ENCODE measurements at places on chromosomes 3 and 15. TPM values are rescaled to one million over a fixed set of nuclear protein-coding genes. Genes with fewer than 3 reads are reported as not detected.

RASSF1 gene
- total RNA-seq = 16.7 TPM

HIGD2B gene
- total RNA-seq = 0.17 TPM

ILDR1 gene
- total RNA-seq = 1.1 TPM

SERPINI1 gene
- total RNA-seq = 6.5 TPM

KLHL40 gene
- not detected for total RNA-seq

DAZL gene
- total RNA-seq = 2.4 TPM

GHRL gene
- not detected for total RNA-seq

PCLAF gene
- total RNA-seq = 46.4 TPM

LYZL4 gene
- not detected for total RNA-seq

HRH1 gene
- total RNA-seq = not detected

SEMA7A gene
- 26.8 TPM for total RNA-seq

SNTN gene
- total RNA-seq = not detected

ZPLD1 gene
- not detected for total RNA-seq

NANOGP8 gene
- total RNA-seq = 221 TPM

GRK7 gene
- 0.04 TPM for total RNA-seq

SEC22C gene
- total RNA-seq = 53.0 TPM

SEMA3G gene
- total RNA-seq = 2.2 TPM

FAM131A gene
- 36.9 TPM for total RNA-seq

ARGFX gene
- total RNA-seq = not detected

XCR1 gene
- total RNA-seq = not detected

GATM gene
- 23.8 TPM for total RNA-seq

LCTL gene
- total RNA-seq = 1.9 TPM

CPLX3 gene
- not detected for total RNA-seq

ASB7 gene
- total RNA-seq = 13.2 TPM

WDR93 gene
- not detected for total RNA-seq

GPR27 gene
- total RNA-seq = 10.1 TPM

OIP5 gene
- total RNA-seq = 45.0 TPM

SENP8 gene
- total RNA-seq = 2.7 TPM

EFCAB12 gene
- total RNA-seq = 0.44 TPM

FBXL22 gene
- 0.26 TPM for total RNA-seq

CERS3 gene
- 1.9 TPM for total RNA-seq

SYNPR gene
- 0.24 TPM for total RNA-seq

SCG5 gene
- 6.0 TPM for total RNA-seq

SLC51B gene
- total RNA-seq = not detected

P2RY13 gene
- total RNA-seq = not detected

Measured in H7 (cell line).